Hypothalamus (tissue), 51 donors: ENCODE measurements at places on chromosomes 3 and 15.

- no peak for DNase-seq
These were observed 373.4 kb downstream of the DIPK2A start for GRCh38 chr3:144344925-144345548.

- DNase-seq, result no peak
These were observed 99.7 kb downstream of the XXYLT1 start for GRCh38 chr3:195171093-195171873.

DNA sequence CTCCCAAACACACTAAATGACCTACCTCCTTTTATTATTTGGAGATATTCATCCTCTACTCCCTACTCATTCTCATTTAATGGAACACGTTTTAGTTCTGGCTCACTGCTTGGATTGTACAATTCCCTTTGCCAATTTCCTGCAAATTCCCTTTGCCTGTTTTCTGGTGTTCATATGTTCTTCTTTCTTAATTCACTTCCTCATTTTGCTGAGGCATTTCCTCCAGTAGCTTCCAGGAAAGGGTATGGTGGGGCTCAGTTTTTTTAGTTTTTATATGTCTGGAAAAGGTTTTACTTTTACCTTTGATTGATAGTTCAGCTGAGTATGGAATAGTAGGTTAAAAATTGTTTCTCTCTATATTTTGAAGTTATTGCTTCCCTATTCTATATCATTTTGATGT, 143.6 kb upstream of the GOLIM4 start:
- no peak for DNase-seq

GRCh38 chr3:171101982-171102641, 75.6 kb upstream of the SLC2A2 start:
- no peak for DNase-seq

DNA sequence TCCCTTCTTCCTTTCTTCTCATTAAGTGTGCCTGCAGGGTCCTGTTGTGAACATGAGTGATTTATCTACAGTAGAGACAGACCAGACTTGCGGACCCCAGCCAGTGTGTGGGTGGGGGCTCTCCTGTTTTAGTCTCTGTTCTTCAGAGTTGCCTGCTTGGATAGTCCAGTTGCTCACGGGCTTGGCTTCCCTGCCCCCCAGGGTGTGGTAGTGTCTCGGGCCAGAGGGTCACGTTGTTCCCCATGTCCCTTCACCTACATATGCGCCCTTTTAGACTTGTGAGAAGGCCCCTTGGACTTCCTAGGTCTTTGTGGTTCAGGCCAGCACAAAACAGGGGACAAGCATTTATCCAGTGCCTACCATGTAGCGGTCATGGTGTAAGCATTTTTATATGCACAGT, 85.8 kb downstream of the AAGAB start:
- DNase-seq, result no peak

DNA sequence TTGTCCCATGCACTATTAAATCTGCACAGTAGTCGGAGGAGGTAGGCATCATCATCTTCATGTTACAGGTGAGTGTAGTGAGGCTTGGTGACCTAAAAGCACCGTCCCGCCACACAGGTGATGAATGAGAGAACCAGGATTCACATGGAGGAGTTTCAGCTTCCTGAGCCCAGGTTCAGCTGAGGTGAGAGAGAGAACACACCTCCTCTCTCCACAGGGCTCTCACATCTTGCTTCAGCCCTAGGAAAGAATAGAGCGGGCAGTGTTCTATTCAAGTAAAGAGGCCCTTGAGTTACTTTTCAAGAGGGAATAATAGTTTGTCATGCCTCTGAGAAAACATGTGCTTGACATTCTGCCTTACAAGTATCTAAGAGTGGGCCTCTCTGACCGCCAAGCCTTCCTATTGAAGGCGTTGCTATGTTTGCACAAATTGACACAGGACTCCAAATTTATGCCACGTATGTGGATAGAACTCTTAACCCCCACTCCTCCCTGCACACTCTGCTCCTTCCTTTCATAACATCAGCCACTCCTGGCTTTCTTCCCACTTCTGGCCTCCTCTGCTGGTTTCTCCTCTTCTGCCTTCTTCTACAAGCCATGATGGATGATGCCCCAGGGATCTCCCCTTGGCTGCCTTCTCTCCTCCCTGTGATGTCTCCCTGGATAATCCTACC, 138.3 kb upstream of the ABHD17C start:
- DNase-seq, result no peak

DNA sequence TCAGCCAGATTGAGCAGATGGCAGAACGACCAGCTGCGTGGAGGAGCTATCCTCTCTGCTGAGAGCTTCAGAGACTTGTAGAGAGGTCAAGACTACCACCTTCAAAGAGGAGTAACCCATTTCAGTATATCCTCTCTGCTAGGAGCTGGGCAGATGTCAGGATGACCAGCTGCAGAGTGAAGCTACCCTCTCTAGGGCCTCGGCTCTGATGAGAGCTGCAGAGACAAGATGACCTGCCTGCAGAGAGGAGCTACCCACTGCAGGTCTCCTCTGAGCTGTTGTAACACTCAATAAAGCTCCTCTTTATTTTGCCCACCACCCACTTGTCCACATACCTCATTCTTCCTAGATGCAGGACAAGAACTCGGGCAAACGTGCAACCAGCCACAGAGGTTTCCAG, 1522.7 kb downstream of the OTOL1 start:
- no peak for DNase-seq

- DNase-seq, result no peak
These were observed 171.2 kb downstream of the POTEB3 start for GRCh38 chr15:21269121-21269520.

DNA sequence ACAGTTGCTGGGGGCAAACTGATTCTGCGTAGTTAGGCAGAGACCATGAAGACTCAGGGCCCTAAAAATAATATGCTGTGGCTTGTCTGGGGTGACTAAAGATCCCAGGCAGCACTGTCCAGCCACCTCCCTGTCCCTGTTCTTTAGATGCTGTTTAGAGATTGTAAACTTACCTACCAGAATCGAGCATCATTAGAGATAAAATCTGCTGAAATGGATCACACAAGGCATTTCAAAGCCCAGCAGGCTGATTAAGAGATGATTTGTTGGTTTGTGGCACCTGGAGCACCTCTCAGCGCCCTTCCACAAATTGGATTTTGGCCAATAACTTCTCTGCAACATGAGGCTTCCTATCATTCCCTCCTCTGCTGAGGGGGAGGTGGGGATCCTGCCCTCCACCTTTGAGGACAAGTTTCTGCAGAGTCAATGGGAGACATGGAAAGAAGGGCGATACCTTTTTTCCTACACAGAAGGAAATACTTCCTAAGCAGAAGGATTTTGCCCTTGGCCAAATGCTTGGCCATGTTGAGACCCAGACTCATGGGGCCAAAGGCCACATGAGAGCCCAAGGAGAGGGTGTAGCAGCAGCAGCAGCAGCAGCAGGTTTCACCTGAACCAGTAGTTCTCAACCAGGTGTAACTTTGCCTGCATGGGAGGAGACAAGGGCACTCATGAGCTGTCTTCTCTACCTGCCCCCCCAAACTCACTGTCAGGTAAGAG, 37.5 kb downstream of the SEMA5B start:
- no peak for DNase-seq

DNA sequence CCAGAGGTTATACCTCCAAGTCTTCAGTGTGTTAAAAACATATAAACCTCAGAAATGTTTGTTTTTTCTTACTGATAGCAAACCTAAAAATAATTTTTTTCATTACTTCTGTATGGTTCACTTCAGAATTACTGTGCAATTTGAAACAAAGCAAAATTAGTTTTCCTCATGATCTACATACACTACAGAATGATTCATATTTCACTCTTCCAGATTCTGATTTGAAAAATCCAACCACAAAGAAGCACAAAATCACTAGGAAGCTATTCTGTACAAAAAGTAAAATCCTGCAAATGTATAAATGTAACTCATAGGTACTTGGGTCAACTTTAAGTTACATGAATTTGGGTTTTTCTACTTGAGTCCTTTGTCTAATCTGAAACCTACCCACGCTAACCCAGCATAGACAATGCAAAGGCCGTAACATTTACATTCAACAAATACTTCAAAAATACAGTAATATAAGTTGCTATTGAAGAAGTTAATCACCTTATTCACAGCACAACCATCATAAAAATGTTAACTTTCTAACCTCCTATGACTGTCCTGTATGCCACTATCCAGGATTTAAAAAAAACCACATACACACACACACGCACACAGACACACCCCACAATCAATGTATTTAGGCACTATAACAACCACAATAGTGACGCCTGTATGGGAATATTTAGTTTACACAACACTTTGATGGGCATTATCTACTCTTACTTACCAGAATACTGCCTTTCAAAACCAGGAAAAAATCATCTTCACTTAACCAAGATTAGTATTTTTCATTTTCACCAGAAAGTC, 11.5 kb downstream of the ATP13A3 start:
- no peak for DNase-seq

- DNase-seq, result no peak
These were observed 102.7 kb downstream of the TBC1D5 start for GRCh38 chr3:17639765-17640164.

DNA sequence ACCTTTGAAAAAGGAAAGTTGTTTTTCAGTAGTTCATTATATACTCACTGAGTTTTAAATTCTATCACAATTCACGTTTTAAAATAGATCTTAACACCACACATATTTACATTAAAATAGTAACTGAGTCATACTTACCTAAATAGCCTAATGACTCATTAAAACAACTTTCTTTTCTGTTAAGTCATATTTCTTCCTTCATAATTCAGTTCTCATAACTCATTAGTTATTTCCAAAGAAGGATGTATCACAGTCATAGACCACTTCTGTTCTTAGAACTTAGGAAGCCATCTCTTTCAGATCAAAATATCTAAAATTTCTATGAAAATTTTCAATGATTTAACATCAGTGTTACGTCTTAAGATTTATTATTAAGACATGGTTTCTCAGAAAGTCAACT, 885.9 kb downstream of the FHIT start:
- DNase-seq, result no peak

DNA sequence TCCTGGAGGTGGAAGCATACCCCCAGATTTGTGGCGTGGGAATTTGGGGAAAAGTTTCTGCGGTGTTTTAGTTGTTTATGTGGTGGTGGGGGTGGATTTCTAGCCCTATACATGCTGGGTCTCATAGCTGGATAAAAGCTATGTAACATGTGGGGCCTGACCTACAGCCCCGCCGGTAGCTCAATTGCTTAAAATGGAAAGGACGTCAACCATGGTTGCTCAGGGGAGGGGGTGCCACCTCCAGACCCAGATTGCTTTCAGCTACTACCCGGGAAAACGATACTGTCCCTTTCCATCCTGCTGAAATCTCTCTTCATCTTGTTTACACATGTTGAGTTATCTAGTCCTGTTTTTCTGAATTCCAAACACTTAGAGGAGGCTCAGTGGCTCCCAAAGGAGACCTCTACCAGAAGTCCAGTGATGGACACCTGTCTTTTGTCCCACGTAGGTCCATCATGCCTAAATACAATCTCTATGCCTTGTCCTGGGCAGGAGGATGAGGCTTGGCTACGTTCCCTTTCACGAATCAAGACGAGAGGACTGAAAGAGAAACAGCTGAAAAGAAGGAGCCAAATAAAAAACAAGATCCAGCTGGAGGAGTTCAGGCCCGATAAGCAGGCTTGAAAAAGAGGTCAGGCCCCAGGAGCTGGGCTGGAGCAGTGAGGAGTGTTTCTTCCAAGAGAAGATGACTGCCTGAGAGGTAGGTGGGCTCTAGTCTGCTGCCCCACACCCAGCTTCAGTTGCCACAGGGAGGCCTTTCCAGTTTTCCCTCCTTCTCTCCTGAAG, 72.1 kb upstream of the TPRG1 start:
- no peak for DNase-seq

GRCh38 chr15:68025835-68026424, 28.2 kb upstream of the PIAS1 start:
- DNase-seq, result no peak

DNA sequence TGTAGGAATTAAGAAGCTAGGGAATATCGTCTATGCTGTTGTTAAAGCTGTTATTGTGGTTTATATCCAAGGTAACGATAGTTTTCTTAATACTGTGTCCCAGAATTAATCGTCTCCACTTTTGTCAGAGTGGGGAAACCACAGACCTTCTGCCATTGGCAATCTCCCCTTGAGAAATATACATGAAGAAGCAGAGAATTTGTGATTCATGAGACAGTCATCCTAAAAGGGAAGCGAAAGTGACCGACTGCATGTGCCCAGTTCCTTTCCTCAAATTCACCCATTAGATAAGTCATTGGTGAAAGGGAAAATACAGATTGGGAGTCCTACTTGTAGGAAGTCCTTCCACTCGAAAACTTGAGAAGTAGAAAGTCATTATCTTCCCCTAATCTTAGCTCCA, 26.6 kb downstream of the DIPK2A start:
- DNase-seq, result no peak

DNA sequence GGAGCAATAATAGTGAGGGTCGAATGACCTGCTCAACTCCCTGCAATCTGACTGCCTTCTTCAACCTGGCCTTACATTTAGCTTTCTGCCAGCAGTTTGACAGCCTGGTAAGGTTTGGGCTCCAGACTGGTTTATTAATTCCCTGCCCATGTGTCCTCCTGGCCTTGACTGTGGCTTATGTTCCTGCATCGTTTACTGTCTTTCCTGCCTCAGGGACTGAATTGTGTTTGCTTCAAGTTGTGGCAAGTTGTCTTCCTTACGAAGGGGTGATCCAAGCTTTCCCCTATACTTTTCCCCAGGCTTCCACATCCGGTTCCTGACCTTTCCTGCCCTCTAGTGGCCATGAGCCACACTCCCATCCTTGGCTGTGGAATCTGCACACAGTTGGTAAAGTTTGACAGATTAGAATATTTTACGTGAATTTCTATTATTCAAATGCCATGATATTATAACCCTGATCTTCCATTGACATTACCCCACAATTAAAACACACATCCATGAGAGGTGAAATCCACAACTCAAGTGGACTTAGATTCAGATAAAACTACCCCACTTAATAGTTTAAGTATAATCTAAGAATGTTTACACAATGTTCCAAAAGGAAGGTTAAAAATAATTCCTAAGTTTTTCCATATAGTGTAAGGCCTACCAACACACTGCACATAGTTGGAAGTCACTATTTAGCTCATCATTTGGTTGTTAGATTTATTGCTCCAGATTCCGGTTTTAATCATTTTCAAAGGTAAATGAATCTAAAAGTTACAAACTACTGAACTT, 95.7 kb downstream of the NEDD4 start:
- no peak for DNase-seq

DNA sequence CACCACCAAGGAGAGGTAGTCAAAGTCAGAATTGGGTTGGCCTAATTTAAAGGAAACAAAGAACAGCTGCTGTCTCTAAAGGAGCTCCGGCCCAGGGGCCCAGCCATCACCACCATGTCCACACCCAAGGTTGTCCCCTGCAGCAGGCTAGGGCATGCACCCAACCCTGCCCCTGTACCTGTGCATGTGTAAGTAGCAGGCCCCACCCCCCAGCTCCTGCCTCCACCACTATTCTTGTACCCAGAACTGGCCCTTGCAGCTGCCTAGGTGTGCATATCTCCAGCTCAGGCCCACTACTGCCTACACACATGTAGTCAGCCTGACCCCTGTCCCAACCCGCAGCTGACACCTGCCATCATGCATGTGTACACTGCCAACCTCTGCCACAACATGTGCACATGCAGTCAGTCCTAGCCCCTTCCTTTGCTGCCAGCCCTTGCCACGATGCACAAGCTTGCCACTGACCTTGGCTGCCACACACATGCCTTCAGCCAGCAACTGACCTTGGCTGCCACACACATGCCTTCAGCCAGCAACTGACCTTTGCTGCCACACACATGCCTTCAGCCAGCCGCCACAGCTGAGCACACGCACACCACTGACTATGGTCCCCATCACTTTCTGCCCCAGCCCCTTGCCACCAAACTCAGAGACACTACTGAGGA, 39.7 kb downstream of the FGF12 start:
- DNase-seq, result no peak
